ENCODE measurements at places on chromosomes 5 and 9.
A peak's percentile ranks its signal among the peaks of the same experiment; 100 is the strongest.

- no peak for DNase-seq
Observed at GRCh38 chr5:8520917-8521316, 652.0 kb downstream of the MTRR start.

DNA sequence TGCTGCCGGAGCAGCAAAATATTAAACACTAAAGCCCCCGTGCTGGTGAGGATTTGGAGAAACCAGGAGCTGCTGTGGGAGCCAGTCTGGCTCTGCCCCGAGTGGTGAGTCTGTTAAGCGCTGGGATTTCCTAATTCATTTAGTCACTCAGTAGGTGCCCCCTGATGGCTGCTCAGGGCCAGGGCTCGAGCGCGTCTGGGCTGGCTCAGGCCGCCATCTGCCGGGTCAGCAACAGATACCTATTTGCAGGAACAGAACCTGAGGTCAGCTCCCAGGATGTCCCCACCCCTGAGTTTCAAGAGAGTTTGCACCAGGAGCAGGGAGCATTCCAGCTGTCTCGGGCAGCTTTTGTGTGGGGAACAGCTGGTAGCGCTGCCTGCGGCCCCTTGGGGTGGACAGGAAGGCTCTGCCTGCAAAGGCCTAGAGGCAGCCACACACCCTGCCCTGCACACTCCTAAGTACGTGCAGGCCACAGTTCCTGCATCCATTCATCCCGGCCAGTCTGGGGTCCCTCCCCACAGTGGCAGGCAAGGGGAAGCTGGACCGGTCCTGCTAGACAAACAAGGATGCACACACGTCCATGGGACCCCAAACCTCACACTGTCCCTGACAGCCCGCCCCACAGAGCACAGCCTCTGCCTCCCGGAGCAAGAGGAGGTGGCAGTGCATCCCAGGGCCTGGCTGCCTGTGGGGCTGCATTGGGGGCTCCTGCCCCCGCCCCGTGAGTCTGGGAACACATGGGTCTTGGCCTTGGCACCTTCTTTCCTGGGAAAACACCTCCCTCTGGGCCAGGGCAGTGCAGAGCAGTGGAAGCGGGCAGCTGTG is 83.7 kb downstream of the ADAMTS2 start:
- no peak for DNase-seq

GRCh38 chr5:32767948-32768467 is 56.9 kb downstream of the NPR3 start:
- peak; percentile 89 for DNase-seq

DNA sequence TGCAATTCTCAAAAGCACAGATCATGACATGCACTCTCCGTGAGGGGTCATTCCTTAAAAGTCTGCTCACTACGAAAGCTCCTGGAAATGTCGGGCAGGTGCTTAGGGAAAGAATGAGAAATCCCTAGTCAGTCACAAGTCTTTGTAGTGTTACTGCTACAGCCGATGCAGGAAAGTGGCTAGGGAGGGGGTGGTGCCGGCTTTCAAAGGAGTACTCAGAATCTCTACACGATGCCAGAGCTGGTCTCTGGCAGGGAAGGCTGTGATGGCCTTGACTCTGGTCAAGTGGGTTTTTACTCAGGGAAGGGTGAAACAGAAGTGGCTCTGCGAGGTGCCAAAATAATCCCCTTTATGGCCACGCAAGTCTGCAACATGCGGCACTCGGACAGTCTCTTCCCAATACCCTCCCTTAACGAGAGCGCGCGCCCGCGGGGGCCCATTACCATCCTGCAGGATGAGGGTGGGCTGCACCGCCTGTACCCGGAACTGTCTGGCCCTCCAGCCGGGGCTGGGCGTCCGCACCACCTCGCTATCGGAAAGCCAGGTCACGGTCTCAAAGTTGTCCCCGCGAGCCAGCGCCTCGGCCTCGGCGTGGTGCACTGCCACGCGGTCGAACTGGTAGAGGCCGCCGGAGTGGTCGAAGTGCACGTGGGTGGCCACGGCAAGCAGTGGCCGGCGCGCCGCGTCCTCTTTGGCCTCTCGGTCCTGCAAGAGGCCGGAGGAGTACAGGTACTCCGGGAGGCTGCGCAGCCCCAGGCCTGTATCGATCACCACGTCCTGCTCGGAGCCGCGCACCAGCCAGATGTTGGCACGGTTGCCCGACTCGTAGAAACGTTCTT is 956 bp downstream of the MBLAC2 start:
- DNase-seq, result no peak

- no peak for DNase-seq
Observed at GRCh38 chr9:86955042-86955441, 7.7 kb upstream of the GAS1 start.

Measured in fibroblast of skin of right quadriceps (primary cell).